LHCN-M2 (cell line): ENCODE measurements at places on chromosomes 11 and 22. TPM values are rescaled to one million over a fixed set of nuclear protein-coding genes. Genes with fewer than 3 reads are reported as not detected.

CEP126 gene
- total RNA-seq: 1.6 and 2.0 TPM in 2 replicates

GRCh38 chr11:36030731-36031281, 86.9 kb downstream of the LDLRAD3 start:
- peak; percentile 85 for DNase-seq

DNA sequence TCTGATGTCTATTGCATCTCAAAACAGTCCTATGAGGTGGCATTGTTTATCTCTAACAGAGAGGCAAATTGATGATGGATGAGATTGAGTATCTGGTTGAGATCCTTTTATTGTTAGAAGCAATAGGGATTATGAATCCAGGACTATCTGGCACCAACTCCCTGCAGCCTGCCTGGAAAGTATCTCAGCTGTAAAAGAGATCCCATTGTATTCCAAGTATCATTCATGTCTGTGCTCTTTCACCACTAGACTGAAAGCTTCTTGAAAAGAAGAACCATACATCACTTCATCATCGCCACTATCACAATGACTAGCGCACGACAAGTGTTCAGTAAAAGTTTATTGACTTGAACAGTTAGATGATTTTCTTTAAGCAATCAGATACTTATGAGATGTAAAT, 41.9 kb upstream of the PCF11 start:
- no peak for DNase-seq

DNA sequence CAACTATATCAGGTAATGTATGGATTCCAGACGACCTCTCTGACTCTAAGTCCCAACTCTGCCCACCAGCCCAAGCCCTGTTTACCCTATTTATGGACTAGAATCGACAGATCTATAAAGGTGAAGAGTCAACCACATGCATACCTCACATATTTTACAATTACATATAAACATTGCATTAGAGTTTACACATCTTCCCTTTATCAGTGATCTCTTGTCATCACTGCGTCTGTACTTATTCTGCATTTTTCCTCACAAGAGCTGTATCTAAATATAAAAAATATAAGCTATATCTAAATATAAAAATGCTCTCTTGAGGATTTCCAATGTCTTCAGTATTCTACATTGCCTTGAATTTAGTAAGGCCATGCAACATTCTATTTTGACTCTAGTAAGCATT, 8.5 kb downstream of the FIBIN start:
- no peak for DNase-seq

DNA sequence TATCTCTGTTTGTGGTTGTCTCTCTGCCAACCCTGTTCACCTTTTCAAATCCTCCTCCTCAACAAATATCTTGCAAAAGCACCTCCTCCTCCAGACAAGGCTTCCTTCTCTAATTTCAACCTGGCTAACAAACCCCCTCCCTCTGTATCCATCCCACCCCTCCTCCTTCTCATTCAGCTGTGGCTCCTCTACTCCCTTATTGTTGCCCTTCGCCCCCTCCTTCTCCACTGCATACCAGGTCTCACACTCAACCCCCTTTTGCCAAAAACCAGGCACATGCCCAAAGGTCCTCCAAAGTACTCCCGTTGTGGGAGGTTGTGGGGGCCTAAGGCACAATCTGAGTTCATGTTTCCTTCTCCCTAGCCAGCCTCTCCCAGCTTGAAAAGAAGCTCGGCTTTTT, 110.6 kb downstream of the JRKL start:
- DNase-seq: no peak

DNA sequence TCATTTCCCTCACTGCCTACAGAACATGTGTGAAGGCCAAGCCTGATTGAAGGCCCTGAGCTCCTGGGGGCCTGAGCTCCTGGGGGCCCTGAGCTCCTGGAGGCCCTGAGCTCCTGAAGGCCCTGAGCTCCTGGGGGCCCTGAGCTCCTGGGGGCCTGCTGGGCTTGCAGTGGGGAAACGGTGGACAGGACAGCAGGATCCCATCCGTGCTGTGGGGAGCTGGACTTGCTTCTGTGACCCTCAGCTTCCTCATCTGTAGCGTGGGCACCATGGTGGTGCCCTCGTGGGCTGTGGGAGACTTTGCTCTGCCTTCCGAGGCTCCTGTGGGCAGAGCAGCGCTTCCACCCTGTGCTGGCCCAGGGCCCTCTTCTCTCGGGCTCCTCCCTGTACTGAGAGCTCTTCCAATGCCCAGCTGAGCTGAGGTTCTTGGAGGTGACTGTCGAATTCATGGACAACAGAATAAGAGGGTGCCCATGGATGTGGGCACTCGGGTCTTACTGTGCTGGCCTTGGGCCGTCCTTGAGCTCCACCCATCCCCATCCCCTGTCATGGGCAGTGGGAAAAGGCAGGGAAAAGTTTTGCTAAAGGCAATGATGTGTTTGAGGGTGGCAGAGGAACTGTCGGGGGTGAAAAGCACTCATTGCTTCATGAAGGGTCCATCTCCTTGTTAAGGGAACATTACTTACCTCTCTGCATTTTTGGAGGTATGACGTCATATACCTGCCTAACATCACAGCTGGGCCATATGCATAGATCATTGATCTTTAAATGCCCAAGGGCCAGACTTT, 786.7 kb downstream of the TBC1D22A start:
- no peak for DNase-seq

GRCh38 chr22:40120848-40121247, 56.9 kb upstream of the TNRC6B start:
- DNase-seq: no peak

DNA sequence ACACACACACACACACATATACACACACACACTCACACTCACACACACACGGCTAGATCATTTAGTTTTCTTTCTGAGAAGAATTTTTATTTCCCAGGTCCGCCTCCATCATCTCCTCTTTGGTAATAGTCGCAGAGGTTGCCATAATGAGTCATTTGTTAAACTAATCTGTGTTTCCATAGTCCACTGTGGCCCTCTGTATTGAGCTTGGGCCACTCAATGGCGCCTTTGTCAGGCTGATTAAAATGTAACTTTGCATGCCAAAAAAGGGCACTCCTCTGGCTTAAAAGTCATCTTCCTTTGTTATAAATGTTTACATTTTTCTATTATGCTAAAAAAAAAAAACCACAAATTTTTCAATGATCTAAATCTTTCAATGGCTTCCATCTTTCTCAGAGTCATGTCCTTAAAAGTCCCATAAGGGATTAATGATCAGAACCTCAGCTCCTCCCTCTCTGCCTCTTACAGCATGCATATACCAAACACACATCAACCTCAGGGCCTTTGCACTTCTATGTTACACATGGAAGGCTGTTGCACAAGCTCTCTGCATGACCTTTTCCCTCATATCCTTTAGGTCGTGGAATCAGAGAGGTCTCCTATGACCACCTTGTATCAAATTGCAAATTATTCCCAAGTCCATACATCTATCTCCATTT, 35.3 kb downstream of the EHF start:
- DNase-seq: no peak

DNA sequence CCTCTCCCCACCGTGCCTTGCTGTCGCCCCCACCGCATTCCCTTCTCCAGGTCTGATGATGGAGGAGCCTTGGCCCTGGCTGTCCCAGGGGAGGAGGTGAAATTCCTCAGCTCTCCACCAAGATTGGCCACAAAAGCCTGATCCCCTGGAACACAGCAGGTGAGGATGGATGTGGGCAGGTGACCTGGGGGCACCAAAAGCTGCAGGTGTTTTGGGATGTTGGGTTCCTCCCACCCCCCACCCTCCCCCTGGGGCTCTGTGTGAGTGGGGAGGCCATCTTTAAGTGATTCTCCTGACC, 639 bp downstream of the TRIOBP start:
- no peak for DNase-seq

GRCh38 chr22:45758603-45759002, 87.0 kb downstream of the ATXN10 start:
- no peak for DNase-seq

GRCh38 chr11:61160487-61161189, 588 bp downstream of the VPS37C start:
- no peak for DNase-seq

GRCh38 chr11:28939381-28939780, 831.2 kb downstream of the METTL15 start:
- DNase-seq: no peak

DNA sequence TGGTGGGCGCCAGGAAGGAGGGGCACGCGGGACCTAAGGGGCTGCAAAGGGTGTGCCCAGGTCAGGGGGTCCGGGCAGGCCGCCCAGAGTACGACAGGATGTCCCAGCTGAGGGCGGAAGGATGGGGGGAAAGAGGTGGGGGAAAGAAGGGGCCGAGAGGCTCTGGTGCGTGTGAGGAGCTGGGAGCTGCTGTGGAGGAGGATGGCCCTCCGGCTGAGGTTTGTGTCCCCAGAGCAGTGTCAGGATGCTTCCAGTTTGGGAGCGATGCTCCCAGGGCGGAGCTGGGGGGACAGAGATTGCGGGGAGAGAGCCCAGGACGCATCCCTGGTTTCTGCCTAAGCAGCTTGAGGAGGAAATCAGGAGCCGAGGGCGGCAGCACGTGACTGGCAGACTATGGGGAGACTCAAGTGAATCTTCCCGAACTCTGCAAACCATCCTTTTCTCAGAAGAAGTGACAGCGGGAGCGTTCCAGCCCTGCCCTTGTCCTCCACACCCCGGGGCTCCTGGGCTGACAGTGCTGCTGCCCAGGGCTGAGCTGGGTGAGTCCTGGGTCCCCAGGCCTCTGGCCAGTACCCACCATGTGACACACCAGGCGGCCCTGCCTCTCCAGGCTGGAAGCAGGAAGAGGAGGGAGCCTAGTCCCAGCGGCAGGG, 19.7 kb upstream of the TTLL12 start:
- DNase-seq: no peak

DNA sequence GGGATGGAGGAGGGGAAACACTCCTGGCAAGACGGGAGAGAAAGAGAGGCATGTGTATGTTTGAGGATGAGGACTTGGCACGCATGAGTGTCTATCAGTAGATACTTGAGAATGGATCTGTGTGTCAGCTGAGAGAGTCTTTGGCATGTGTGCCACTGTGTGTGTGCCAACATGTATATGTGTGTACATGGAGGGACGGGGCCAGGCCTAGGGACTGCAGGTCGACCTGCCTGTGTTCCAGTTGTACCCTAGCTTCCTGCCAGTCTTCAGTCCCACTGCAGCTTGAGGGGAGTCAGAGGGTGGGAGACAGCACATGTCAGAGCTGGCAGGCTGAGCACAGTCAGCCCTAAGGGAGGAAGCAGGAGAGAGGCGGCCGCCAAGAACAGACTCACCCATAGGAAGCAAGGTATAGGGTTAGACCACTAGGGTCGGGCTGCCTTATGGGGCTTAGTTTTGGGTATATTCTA, 5.6 kb downstream of the CLCF1 start:
- DNase-seq: no peak
